ENCODE measurements at places on chromosomes 2 and 18.

DNA sequence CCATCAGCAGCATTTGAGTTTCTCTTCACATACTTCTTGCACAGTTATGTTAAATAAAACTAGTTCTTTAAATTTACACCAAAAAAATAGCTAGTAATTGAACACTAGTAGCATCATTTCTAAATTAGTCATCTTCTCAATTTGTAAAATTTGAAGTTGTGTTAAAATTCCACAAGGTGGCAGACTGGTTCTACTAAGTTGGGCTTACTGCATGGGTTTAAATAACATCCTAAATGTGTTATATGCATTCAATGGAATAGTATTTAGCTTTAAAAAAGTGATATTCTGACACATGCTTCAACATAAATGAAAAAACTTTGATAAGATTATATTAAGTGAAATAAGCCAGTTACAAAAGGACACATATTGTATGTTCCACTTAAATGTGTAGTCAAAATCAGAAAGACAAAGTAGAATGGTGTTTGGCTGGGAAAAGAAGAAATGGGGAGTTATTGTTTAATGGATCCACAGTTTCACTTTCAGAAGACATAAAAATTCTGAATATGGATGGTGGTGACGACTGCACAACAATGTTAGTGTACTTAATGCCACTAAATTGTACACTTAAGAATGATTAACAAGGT lies 28.7 kb upstream of the RPRD1A start:
- DNase-seq: peak; percentile 42

- no peak for DNase-seq
These were observed 44.7 kb upstream of the PTMA start for GRCh38 chr2:231663458-231664212.

- DNase-seq: no peak
These were observed 13.5 kb upstream of the REL start for GRCh38 chr2:60867848-60868247.

DNA sequence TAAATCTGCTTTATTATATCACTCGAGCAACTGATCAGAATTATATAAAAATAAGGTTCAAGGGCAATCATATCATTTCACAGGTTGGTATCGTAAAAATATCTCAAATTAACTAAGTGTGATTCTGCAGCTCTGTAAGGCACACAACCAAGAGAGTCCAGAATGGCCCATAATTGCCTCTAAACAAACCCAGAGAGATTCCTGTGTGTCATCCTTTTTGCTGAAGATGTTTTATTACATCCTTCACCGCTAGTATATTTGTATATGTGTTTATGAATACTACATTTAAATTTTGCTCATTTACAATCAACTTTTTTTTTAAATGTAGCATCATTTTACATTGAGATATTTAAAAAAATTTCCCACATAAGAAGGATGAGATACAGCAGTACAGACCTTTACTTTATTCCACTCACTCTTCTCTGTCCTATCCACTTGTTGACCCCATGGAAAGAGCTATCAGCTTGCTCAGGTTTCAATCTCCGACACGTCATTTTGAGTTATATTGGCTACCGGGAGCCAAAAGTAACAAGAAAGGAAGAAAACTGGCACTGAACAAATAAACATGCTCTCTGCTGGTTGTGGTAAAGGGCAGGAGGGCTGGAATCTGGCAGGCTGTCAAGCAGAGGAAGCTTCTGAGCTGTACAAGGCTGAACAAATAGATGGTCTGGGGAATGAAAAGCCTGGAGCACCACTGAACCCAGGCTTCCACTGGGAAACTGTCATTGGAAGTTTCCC lies 23.1 kb downstream of the PLA2R1 start:
- DNase-seq: no peak

DNA sequence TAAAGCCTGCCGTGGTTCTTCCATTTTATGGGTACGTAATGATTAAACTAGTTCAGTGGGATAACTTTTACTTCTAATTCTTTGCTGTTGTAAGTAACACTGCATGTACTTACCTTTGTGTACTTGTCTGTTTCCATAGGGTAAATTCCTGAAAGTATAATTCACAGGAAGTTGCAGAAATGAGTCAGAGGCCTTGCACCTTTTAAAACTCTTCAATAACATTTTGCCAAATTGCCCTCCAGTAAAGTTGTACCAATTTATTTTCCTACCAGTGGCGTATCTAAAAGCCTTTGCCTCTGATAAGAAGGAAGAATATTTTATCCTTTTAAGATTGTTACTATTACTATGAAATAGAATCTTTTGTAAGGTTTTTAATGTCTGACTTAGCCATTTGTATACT lies 65.1 kb downstream of the CAB39 start:
- no peak for DNase-seq

DNA sequence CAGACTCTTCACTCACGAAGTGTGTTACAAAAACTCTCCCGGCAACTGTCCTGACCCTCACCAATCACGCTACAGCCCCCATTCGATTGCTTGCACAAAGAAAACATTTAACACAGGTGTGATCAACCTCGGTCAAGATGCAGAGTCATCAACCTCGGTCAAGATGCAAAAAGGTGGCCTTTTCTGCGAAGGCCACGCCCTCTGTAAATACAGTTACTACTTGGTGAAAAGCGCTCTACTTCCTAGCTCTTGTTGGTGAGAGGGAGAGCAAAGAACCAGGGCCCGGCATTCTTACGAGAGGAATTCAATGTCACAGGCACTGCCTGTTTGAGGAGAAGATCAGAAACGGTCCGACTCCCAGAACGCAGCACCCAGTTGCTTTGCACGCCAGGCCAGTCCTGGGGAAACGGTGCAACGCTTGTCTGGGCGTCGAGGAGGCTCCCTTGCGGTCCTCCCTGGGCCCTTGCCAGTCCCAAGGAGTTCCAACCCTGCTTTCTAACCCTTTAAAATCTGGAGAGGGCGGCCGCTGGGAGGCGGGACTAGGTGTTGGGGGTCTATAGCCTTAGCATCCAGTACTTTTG lies 1.9 kb downstream of the PIEZO2 start:
- DNase-seq: no peak

- DNase-seq: no peak
These were observed 90.1 kb upstream of the L3MBTL4 start for GRCh38 chr18:6504605-6505497.

DNA sequence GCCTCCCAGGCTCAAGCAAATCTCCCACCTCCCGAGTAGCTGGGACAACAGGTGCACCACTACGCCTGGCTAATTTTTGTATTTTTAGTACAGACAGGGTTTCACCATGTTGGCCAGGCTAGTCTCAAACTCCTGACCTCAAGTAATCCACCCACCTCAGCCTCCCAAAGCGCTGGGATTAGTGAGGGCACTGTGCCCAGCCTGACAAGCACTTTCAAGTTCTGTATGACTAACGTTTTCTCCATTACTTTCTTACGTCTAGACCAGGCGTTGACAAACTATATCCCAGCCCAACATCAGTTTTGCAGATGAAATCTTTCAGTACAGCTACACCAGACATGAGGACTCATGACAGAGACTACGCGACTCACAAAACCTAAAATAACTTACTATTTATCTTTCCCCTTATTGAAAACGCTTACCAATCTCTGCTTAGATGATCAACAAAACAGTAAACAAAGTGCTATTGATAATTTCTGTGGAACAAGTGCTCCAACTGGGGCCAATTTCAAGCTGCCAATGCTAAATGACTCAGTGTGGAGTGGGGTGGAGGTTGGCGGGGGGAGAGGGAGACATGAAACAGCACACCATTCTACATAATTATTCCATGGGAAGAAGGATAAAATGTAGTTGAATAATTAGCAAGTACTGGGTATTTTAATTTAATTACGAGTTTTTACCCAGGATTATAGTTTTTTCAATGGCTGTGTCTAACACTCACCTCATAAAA lies 59.1 kb downstream of the SAP130 start:
- DNase-seq: no peak

DNA sequence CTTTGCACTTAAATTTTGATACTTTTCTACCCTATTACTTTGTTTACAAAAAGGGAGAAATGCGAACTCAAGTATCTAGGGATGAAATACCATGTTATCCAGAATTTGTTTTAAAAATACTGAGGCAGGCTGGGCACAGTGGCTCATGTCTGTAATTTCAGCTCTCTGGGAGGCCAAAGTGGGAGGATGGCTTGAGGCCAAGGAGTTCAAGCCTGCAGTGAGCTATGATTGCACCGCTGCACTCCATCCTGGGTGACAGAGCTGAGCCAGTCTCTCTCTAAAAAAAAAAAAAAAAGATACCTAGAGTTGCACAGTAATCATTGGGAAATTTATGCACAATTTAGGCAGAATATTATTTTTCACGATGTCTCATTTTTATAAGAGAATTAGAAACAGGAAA lies 12.4 kb upstream of the VAPA start:
- no peak for DNase-seq

DNA sequence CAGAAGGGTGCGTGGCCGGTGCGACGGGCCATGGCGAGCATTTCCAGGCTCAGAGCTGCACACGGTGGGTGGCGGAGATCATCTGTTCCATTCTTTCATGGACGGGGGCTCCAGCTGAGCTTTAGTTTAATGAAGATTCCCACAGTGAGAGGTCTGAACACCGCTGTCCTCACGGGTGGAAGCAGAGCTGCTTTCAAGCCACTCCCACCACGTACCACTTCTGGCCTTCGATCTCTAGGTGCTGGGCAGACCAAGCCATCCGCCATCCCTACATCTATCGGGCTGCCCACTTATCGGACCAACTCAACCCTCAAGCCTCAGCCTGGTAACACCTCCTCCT lies 18.5 kb downstream of the GPR35 start:
- DNase-seq: no peak

GRCh38 chr2:233026198-233026813 lies 6.2 kb upstream of the NEU2 start:
- no peak for DNase-seq

GRCh38 chr18:7366597-7366996 lies 135.7 kb downstream of the LRRC30 start:
- DNase-seq: no peak

- DNase-seq: peak; percentile 86
These were observed 74.7 kb upstream of the ETAA1 start for GRCh38 chr2:67322353-67323001.

DNA sequence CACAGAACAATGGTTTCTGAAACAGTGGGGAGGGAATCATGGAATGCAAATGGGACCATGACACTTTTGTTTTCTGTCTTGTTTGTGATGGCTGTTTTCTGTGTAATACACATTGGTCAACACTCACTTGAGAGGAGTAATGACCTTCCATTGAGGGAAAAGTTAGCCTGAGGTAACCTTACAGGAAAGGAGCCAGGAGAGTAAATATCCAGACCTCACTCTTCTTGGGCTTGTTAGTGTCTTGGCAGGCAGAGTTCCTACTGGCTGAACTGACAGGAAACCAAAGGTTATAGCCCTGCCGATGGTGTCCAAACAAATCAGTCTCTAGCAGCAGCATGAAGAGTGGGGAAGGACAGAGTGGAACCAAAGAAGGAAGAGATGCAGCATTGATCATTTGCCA lies 17.2 kb upstream of the RPRM start:
- no peak for DNase-seq

- DNase-seq: no peak
These were observed 41.1 kb downstream of the TMEM37 start for GRCh38 chr2:119472749-119473148.

- DNase-seq: no peak
These were observed 1137.0 kb upstream of the FANCL start for GRCh38 chr2:59378127-59378526.

GRCh38 chr18:46226461-46226860 lies 122.3 kb downstream of the HAUS1 start:
- DNase-seq: no peak

- no peak for DNase-seq
These were observed 69.8 kb upstream of the TANK start for GRCh38 chr2:161090411-161090810.

- DNase-seq: no peak
These were observed 88.1 kb downstream of the NRXN1 start for GRCh38 chr2:50943791-50944190.

- no peak for DNase-seq
These were observed 557.1 kb upstream of the CHAC2 start for GRCh38 chr2:53210538-53210937.

Data from G401 (cell line).